ENCODE measurements at places on chromosomes 3 and 15.

DNA sequence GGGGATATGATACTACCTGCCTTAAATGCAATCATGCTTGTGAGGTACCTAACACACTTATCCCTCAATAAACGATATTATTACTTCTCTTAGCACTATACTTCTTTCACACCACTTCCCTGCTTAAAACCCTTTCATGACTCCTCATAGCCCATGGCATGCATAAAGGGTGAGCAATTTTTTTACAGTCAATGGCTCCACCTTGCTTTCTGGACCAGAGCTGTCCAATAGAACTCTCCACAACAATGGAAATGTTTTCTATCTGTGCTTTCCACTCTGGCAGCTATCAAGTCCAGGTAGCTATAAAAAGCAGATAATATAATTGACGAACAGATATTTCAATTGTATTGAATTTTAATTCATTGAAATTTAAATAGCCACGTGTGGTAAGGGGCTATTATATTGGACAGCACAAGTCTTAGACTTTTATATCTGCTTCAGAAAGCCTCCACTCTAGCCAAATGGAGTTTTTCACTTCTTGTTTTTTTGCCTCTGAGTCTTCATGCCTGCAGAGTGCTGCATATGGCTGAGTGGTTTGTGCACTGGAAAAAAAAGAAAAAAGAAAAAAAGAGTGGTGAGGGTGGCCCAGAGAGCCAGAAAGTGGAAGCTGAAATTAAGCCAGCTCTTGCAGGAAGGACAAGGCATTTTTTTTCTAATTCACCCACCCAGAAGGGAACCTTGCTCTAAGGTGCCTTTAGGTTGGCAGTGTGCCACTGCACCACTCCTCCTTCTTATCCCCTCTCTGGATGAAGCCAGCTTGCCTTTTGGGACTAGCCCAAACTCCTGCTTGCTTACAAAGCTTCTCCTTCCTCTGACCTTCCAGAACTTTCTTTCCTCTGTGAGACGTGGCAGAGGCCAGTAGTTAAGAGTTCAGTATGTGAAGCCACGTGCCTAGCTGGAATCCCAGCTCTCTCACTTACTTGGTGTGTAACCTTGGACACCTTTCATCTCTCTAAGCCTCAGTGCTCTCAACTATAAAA is 239.0 kb upstream of the LRTM1 start:
- DNase-seq: peak; percentile 42

- no peak for DNase-seq
Observed at GRCh38 chr3:46719044-46719565, 1.4 kb upstream of the PRSS50 start.

- DNase-seq: peak; percentile 33
Observed at GRCh38 chr15:98076021-98076816, 115.7 kb downstream of the ARRDC4 start.

DNA sequence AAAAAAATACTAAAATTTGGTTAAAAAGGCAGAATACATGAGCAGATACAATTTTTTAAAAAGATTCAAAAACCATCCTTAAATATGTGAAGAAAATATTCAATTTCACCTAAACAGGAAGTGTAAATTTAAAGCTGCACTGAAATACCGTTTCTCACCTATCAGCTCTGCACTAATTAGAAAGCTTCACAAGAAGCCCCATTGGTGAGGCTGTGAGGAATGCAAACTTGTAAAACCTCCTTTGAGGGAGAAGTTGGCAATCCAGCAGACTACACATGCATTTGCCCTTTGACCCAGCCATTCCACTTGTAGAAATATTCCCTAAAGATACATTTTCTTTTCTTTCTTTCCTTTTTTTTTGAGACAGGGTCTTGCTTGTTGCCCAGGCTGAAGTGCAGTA is 18.8 kb downstream of the BLM start:
- no peak for DNase-seq

DNA sequence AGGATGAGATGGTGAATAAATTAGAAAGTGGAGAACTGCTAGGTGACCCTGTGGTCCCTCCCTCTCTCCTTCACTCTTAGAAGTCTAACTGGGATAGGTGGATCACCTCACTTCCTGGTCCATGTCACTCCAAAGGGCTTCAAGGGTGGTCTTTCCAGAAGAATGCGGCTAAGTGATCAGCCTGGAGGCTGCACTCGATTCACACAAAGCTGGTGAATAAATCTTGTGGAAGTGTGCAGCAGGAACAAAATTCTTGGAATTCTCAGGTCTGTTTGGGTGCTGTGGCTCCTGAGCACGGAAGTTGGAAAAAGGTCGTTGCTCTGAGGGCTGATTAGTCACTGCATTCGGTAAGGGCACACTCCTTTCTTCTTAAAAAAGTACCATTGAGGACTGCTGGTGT is 46.3 kb downstream of the GASK1A start:
- DNase-seq: peak; percentile 73

GRCh38 chr15:80838666-80839065 is 59.5 kb downstream of the CEMIP start:
- DNase-seq: no peak

DNA sequence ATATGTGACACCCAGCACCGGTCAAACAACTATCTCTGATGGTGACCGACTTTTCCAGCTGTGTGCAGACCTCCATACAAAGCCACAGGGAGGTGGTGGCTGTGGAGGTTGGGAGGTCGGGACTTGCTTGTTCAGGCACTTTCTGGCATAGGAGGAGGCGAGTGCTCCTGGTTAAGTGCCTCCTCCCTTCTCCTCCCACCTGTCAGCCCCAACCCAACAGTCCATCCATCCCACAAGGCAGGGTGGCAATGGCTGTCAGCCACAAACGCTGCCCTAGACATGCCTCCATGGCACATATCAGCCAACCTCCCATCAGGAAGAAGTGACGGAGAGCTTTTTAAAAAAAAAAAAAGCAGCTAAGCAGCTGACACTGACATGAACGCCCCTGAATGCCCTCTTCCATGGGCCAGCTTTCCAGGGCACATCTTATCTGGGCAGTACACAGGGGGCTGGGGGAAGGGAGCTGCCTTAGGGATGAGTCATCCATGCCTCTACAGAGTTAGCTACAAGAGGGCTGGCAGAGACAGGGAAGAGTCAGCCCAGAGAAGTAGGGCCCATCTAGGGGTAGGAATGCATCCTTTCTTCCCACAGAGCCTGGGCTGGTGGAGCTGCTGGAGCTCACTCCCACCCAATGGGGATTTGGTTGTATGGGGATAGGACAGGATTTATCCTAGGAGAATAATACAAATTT is 41.2 kb downstream of the CCDC12 start:
- peak; percentile 97 for DNase-seq

- no peak for DNase-seq
Observed at GRCh38 chr3:168583977-168584376, 488.3 kb upstream of the GOLIM4 start.
